ENCODE measurements at places on chromosomes 13 and 19.

DNA sequence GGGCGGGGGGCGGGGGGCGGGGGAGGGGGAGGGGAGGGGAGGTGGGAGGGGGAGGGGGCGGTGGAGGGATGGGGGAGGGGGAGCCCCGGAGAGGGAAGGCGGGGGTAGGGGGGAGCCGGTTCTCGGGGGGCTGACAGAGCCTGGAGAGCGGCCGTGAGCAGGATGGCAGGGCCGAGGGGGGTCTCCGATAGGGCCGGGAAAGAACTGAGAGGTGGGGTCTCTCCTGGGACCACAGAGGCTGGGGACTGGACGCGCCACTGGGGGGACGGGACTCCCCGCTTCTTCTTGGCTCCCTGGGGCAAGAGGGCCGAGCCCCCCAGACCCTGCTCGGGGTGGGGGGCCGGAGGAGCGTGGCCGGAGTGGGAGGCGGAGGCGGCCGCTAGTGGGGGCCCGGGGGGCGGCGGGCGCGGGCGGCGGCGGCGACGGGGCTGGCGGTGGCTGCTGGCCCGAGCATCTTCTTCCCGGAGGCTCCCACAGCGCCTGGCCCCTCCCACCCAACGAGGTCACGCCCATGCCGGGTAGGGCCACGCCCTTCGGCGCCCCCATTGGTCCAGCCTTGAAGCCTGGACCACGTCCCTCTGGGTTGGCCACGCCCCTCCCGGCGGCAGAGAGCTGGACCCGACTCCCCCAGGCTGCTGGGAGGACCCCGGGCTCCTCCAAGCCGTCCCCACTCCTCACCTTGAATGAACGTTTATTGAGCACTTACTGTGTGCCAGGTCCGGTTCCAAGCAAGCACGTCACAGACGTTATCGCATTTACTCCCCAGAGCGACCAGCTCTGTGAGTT lies at the start of gene NOVA2:
NOVA2 (minus strand) TSS at position 313 of the 786 bp plus-strand sequence. CDS start 514 bp downstream, outside the sequence.
- DNase-seq, result peak; percentile 28

DNA sequence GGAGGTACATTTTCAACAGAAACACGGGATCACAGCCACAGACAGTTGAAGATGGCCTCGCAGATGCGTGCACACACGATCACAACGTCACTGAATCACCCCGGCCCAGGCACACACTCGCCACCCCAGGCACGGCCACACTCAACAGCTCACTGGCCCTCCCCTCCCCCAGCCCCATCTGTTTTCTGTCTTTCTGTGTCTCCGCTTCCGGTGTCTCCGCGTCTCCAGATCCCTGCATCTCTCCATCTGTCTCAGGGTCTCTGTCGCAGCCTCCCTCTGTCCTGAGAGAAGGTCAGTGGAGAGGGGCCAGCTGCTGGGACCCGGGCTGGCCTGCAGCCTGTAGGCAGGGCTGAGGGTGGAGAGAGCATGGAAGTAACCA lies 3.8 kb upstream of the ATP1A3 start:
- DNase-seq, result no peak

GRCh38 chr19:292281-292884 lies 1.2 kb upstream of the PLPP2 start:
- DNase-seq, result no peak

DNA sequence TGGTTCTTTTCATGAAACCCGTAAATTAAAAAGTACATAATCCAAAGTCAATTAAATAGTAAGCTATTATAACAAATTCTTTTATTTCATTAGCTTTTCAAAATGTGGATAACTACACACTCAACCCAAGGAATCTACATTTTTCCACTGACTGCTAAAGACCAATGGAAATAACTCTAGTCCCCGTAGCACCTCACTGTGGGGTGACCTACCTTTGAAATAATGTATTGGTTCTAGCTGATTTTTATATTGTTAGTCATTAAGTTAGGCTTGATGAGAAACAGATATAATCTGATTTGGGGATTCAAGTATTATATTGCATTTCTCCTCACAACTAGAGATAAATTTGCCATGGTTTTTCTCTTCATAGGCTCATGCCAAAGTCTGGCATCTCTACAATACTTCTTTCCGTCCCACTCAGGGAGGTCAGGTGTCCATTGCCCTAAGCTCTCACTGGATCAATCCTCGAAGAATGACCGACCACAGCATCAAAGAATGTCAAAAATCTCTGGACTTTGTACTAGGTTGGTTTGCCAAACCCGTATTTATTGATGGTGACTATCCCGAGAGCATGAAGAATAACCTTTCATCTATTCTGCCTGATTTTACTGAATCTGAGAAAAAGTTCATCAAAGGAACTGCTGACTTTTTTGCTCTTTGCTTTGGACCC lies 37.3 kb downstream of the KL start:
- no peak for DNase-seq

DNA sequence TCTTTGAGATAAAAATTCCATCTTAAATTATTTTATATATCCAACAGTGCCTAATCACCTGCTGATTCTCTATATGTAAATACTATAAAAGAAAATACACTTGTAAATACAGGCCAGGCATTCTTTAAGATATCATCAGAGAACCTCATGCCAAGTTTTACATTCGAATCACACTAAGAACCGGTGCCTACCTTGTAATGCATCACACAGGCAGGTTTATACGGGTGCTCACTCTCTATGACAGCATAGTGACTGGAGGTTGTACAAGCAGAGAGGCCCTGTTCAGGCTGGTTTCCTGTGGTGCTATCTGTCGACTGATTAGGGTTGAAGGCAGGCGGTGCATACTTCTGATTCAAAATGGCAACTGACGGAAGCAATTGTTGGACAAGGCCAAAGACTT lies 141.3 kb upstream of the FBXL3 start:
- DNase-seq, result no peak

DNA sequence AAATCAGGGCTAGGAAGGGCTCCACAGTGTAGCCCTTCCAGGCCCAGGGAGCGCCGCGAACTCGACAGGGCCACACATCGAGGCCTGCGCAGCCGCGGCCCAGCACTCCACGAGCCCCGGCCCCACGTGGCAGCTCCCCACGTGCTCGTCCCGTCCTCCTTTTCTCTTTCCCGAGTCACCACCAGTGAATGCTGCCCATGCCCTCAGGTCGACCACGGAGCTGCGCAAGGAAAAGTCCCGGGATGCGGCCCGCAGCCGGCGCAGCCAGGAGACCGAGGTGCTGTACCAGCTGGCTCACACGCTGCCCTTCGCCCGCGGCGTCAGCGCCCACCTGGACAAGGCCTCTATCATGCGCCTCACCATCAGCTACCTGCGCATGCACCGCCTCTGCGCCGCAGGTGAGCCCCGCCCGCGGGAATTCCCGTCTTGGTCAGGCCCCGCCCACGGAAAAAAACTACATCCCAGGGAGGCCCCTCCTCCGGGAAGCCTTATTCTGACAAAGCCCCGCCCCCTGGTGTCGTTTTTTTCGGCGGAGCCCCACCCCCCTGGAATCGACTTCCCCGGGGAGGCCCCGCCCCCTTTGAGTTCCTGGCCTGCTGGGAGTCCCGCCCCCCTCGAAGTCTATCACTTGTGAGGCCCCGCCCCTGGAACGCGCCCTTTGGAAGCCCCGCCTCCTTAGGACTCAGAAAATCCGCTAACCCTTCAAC lies 7.0 kb downstream of the HIF3A start:
- no peak for DNase-seq

DNA sequence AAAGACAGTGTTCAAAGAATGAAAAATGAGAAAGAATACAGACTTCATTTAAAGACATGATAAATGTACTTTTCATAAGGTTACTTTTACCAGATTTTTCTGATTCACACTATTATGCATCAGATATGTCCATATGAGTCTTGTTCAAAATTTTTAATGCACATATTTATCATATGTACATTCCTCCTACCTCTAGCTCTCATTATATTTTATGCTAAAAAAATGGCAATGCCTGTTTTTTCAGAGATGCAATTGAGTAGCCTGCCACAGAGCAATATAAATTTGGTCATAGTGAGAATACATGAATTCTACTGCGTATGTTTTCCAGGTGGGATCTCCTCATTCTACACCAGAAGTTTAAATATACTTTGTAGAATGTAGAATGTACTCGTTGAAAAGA lies 807.0 kb upstream of the SLITRK6 start:
- no peak for DNase-seq

DNA sequence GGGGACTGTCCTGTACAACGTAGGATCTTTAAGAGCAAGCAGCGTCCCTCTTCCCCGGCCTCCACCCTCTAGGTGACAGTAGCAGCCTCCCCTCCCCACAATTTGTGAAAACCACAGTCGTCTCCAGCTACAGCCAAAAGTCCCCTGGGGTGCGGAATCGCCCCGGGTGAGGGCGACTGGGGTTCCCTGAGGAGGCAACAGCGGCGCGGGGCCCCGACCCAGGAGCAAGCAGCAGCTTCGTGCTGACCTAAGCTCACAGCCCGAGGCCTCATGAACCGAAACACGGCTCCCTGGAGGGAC lies 322 bp downstream of the ZNF558 start:
- no peak for DNase-seq
